ENCODE measurements at places on chromosomes 12 and 14. TPM values are rescaled to one million over a fixed set of nuclear protein-coding genes. Genes with fewer than 3 reads are reported as not detected.

The TAS2R20 gene
- 1.7 TPM for total RNA-seq

The LRRC43 gene
- 10.7 TPM for total RNA-seq

The PKP2 gene
- 4.5 TPM for total RNA-seq

GRCh38 chr12:27946421-27946820 is 26.1 kb downstream of the PTHLH start:
- DNase-seq, result no peak

DNA sequence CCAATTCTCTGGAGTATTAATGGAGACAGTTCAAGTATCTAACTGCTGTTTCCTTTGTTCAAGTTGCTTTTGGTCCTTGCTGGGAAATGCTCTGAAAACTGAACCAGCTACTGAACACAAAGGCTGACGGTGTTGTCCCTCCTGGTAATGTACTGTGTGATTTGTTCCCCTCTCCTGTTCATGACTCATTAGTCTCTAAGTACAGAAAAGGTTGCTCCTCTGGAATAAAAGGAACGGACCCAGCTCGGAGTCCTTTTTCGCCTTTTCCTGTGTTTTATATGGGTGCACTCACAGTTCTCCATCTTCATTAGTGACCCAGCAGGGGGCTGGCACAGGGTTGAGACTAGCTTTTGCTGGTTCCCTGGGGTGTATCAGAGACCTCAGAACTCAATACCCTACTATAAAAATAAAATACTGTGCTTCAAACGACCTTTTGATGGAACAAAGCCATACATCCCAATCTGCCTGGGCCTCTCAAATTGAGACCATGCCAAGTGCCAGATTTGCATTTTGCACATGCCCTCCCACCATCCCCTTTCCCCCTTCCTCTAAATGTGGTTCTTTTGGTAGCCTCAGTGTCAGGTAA is 269.7 kb downstream of the RAD51B start:
- DNase-seq, result peak; percentile 67

DNA sequence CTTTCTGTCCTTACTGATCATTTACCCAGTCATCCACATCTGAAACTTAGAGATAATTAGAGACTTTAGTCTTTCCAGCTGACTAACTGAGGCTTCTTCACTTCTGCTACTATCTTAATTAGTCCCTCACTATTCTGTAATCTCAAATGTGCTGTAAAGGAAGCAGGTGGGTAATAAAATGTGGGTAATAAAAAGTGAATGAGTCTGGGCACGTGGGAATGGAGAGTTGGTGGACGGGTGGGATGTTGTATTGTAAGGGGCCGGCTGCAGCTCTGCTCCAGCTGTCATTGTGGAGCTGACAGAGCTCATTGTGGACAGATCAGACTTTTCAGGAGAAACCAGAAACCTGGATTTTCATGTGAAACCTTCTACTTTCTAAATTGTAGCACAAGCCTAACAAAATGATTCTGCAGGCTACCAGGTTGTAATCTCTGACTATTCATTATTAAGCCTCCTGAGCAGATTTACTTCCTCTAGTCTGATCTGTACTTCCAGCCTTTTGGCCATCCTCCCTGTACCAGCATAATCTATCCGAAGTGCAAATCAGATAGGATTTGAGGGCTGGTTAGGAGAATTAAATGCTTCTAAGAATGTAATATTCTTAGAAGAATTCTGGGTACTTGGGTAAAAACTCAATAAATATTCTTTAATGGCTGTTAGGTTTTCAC is 42.0 kb upstream of the BMAL2 start:
- no peak for DNase-seq

DNA sequence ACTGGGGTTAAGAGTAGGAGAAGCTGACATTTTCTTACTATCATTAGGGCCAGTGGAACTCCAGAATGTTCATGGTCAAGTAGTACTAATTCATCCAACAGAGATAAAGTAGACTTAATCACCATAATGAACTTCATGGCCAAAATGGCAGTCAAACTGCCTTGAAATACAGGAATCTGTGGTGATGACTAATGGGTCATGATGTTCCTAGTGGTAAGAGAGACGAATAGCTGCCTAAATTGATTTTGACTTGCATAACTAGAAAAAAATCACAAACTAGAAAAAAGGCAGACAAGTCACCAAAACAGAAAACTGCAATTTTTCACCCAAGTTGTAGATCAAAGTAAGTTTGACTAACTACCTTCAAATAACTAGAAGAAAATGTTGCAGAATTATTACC is 138.5 kb downstream of the MGAT4C start:
- DNase-seq, result no peak

DNA sequence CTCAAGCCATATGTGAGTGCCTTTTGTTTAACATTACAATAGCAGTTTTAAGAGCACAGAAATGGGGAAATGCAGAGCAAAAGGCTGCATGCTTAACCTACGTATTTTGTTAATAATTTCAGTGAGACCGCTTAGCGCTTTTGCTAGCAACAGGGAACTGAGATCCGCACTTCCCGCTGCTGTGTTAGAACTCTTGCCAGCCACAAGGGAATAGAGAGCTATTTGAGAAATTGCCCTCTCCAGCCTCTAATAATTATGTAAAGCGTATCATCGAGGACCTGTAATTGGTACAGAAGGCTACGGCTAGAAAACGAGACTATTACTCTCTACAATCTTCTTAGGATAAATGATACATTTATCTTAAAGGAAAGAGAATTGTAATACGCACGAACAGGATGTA is 205.2 kb upstream of the GRIP1 start:
- no peak for DNase-seq

DNA sequence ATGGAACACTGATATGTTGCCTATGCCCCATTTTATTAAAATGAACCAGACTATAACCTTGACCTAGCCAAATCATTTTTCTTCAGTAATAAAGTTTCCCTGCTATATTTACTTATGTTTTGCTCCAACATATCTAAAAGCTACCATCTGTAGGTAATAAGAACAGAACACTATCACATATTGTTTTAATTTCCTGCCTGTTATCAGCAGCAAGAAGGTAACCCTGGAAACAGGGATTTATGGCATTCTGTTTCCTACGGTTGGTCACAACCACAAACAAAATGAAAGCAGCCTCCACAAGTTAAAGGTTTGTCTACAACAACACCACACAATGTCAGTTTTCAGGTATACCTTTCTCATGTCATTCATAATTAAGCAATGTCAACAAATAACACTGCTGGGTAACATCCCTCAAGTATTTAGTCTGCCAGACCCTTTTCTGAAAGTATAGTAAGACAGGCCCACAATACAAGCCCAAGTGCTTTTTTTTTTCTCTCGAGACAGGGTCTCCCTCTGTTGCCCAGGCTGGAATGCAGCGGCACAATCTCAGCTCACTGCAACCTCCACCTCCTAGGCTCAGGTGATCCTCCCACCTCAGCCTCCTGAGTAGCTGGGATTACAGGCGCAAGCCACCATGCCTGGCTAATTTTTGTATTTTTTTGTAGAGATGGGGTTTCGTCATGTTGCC is 25.5 kb downstream of the GCH1 start:
- DNase-seq, result no peak

GRCh38 chr12:90086281-90086680 is 377.6 kb upstream of the ATP2B1 start:
- DNase-seq, result no peak

- DNase-seq, result peak; percentile 76
Measured at GRCh38 chr14:23929822-23930294, 23.7 kb upstream of the DHRS4 start.

DNA sequence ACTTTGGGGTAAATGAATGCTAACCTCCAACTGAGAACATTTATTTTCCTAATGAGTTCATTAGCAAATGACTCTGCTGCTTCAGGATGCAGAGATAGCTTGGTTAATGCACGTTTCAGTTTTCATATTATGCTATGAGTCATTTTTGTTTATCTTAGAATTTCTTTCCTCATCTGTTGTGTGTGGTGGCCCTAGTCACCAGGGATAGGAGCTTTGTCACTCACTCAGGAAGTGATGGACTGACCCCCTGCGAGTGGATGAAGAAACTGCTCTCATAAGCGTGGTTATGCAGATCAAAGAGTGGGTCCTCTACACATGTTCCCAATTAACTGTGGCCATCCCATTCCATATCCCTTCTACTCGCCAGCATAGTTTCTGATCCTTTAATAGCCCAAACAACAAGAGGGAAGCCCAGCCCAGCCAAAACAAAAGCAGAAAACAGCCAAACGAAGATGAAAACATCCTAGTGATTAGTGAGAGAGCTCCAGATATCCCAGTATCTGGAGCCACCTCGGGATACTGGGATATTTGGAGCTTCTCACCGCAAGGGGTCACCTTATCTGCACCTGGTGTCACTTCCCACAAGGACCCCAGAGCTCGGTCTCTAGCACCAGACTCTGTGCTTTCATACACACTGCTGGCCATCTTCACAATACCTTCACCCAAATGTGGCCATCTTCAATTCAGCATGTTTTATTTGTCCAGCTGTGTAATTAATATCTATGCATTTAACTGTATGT is 8.6 kb downstream of the TC2N start:
- DNase-seq, result no peak

GRCh38 chr12:89825591-89826449 is 117.2 kb upstream of the ATP2B1 start:
- DNase-seq, result no peak

DNA sequence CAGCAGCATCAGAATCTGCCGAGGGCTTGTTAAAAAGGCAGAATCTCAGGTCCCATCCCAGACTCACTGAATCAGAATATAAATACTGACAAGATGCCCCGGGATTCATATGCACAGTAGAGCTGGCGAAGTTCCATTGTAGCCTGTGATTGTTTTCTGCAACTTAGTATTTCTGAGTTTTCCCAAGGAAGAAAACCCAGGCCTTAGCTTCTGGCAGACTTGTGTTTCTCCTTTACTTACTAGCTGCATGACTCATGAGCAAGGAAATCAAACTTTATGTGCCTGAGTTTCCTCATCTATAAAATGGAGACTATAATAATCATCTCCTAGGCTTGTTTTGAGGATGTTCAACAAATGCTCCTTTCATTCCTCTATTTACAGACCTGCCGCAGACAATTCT is 278.5 kb upstream of the PLEKHG7 start:
- DNase-seq, result peak; percentile 9

DNA sequence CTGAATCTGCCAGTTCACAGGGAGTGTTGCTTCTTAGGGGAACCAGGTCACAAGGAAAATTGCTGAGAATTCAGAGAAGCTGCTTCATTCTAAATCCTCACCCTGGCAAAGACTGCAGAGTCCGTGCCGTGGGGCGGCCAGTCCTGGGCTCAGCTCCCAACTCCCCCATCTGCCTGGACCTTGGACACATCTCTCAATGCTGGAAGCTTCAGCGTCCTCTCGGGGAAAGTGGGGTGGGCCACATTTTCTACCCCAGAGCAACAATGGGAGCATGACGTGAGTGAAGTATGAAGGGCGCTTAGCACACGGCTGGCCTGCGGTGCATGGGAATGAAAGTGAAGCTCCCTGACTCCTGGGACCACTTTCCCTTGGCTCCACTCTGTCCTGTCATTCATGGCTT is 31.2 kb downstream of the HVCN1 start:
- no peak for DNase-seq

DNA sequence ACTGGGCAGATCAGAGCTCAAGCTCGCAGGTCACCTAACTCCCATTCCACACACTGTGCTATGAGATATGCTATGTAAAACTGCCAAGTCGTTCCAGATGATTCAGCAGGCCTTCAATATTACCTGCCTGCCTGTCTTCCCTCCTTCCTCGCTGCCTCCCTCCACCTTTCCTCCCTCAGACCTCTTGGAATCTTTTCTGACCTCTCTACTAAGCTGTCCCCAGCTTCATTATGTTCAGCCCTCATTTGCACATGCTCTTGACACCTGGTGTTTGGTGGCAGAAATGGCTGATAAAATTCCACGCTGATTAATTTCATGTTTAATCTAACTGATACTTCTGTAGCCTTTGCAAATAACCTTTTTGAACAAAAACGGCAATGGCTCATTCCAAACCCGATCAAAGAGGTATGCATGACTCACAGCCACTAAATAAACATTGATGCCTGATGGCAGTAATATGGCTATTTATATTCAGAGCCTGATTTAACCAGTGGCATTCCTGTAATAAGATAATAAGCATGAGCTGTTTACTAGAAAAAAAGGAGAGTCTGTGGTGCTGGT is 130.8 kb upstream of the EGLN3 start:
- peak; percentile 14 for DNase-seq

DNA sequence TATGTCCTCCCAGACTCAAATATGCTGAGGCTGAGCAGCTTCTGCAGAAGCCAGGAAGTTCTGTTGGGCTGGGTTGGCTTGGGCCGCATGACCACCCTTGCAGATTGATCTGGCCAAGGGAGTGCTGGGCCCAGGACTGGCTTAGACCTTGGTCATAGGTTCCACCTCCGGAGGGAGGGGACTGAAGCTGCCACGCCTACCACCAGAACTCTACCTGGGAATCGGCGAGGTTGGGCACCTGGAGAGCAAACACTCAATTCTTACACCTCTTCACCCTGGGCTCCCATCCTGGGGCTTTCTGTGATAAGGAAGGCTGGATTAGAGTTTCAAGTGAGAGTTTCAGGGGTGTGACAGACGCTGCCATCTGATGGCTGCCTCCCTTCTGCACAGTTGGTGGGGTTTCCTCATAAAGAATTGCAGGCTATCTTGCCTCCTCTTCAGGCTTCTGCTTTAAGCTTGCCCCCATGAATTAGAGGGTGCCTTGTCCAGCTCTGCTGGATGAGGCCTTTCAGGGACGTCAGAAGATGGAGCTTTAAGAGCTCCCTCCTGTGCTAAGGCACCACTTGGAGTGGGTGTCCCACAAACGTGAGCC is 5.8 kb downstream of the SLC24A4 start:
- no peak for DNase-seq

DNA sequence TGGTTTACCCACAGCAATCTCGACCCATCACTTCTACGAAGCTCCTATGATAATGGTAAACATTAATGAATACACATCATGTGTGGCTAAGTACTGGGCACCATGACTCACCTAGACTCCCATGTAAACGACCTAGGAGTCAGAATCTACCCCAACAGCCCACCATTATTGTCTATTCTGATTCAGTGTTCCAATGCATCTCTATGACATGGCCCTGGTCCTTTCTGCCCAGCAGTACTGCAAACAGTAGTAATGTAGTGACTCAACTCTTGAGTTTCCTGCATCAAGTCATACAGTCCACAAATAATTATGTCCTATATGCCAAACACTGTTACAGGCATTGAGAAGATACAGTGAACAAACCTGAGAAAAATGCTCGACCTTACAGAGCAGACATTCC is 14.6 kb downstream of the GTF2A1 start:
- no peak for DNase-seq

GRCh38 chr12:12899530-12900380 is 8.4 kb downstream of the GPRC5A start:
- DNase-seq, result no peak

DNA sequence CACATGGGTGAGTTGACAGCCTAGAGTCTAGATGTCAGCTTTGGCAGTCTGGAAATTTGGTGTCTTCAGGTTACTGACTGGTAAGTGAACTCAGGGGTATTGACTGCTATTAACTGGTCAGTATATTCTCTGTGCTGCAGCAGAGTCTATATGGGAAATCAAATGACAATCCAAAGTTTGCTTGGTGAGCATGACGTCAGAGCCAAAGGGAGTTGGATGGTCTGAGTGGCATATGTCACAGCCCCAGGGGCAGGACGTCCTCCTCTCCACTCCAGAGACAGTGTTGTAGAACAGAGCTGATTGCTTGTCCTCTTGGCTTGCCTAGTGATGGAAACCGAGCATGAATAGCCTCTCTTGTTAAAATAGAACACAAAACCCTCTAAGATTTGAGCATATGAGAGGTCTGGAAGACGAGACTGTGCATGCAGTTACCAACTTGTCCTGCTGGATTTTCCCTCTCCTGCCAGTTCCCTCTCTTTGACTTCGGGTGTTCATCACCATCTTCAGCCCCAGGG is 3.3 kb upstream of the TBC1D30 start:
- DNase-seq, result no peak

Measured in lung (tissue), 17 donors.